ENCODE measurements at places on chromosomes 6 and 20.

DNA sequence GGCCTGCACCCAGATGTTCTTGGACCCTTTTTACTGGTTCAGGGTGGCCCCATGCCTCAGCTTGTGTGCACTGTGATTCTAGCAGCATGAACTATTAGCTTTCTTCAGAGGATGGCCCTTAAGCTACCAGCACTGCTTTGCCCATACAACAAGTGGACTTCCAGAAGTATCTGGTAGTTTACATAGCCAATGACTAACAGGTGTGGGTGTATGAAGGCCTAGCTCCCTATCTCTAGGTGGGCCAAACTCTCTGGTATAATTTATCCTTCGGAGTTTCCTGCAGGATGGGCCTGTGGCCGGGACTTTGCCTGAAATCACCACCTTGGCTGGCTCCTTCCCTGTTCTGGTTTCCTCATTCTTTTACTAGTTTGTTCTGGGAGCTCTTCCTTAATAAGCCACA is 26.1 kb upstream of the JAG1 start:
- no peak for DNase-seq

- no peak for DNase-seq
These were observed 455.0 kb downstream of the GJA1 start for GRCh38 chr6:121890307-121890910.

DNA sequence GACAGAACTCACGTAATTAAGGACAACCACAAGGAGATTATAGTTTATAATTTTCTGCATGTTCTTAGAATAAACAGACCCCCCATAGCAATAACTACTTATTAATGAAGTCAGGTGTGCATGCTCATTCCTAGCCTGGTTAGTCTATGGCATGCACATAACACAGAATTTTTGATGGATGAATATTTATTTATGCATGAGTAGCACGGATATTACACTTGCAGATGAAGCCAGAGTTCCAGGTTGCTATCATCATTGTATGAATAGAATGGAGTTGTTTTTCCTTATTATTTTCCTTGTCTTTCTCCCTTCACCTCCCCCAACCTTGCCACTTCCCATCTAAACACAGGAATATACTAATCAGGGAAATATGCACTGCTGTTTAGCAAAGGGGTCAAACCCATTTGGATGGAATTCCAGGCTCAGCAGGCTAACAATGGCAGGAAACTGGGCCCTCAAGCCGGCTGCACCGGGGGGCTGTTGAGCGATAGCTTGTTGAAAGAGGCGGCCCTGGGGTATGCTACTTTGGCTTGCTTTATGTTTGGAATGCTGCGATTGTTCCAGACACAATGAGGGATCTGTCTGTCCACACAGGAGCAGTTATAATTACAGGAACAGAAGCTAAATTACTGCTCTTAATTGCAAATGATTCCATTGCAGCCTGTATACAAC is 112.6 kb downstream of the TMEM170B start:
- DNase-seq, result no peak

- DNase-seq, result no peak
These were observed 56.3 kb upstream of the CD93 start for GRCh38 chr20:23142162-23143050.

- DNase-seq, result no peak
These were observed 105.8 kb upstream of the SUPT3H start for GRCh38 chr6:45483501-45483900.

DNA sequence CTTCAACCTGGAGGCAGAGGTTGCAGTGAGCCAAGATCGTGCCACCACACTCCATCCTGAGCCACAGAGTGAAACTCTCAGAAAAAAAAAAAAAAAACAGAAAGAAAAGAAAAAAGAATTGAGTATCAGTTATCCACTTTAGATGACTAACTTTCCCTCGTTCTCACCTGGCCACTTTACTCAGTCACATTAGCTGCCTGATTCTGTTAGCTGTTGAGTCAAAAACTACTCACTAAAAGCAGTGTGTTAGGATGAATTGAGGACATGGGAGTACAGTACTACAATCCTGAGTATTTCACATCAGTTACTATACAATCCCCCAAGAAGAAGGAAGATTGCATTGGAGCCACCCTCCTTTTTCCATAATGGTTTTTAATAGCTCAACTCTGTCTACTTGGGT is 114.6 kb downstream of the ADAT2 start:
- DNase-seq, result no peak

DNA sequence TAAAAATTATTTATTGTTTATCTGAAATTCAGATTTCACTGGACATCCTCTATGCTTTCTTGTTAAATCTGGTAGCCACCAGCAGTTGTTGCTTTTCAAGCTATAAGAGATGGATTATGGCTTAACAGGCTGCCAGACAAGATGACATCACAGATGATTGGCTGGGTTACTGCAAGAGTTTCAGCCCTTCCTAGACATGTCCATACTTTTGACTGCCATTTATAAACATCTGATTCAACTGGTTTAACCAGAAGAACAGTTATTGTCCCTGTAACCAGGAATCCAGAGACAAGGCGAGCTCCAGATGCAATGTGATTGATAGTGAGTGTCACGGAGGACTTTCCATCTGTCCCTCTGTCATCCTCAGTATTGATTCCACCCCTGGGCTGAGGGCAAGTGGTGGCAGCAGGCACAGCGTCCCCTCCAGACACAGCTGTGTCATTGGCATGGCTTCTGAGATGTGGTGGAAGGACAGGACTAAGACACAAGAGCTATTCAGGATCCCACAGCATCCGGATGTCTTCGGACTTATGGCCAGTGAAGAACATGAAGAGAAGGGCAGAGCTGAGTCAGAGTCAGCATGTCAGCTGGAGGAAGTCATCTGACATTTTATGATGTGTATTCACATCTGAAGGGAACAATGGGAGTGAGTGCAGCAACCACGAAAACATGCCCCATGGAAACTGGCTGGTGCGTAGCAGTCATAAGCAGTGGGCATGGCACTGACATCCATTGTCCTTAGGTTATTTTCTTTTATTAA is 284.5 kb upstream of the CDYL start:
- no peak for DNase-seq

- no peak for DNase-seq
These were observed 2.1 kb upstream of the LBP start for GRCh38 chr20:38344107-38344701.
